ENCODE measurements at places on chromosomes 3 and 15. TPM values are rescaled to one million over a fixed set of nuclear protein-coding genes. Genes with fewer than 3 reads are reported as not detected.

DNA sequence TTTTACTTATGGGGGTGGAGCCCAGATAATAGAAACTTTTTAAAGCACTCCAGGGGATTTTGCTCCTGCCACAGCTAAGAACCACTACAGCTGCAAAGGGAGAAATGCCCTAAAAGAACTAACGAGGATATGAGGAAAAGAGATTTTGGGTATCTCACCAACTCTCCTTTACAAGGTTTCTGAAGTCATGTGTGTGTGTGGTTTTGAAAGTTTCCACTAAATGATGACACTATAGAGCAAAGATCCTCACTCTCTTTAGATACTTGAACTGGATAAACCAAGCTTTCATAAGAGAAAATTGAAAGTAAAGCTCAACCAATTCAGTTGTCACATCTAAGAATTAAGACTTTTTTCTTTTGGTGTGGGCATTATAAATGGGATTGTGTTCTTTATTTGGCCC lies 455.3 kb upstream of the ALCAM start:
- DNase-seq, result no peak

- peak; percentile 66 for DNase-seq
Measured at GRCh38 chr15:45714590-45715488, 80.0 kb downstream of the SQOR start.

- DNase-seq, result no peak
Measured at GRCh38 chr3:128845119-128845777, 34.2 kb upstream of the ACAD9 start.

DNA sequence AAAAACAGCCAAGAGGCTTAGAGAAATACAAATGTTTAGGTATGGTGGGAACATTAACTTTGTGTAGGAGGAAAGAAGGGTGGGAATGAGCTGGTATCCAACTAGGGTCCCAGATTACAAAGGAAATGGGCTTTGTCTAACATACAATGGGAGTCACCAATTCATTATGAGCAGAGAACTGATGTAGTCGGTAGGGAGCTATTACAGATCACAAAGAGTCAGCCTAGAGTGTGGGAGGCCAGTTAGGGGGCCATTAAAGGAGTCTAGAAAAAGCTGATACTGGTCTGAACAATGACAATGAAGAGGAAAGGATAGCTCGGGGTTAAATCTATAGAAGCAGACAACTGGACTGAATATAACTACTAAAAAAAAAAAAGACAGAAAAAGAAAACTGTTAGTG lies 15.5 kb downstream of the ANO10 start:
- no peak for DNase-seq

GRCh38 chr3:9208605-9209152 lies 40.8 kb downstream of the SRGAP3 start:
- DNase-seq, result no peak

DNA sequence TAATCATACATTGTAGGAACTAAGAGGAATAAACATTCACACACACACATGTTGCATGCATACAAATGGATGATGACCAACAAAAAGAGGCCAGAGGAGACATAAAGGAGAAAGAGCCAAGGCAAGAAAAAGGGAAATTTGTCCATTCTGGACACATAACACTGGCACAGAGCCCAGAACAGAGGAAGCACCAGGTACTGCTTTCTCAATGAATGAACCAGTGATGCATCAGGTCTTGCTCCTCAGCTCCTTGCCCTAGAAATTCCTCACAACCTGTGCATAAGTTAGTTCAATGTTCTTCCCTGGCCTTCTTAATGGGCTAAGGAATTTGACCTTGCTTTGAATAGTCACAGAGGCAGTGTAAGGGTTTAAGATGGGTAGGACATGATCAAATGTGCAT lies 270.3 kb downstream of the ERC2 start:
- DNase-seq, result no peak

DNA sequence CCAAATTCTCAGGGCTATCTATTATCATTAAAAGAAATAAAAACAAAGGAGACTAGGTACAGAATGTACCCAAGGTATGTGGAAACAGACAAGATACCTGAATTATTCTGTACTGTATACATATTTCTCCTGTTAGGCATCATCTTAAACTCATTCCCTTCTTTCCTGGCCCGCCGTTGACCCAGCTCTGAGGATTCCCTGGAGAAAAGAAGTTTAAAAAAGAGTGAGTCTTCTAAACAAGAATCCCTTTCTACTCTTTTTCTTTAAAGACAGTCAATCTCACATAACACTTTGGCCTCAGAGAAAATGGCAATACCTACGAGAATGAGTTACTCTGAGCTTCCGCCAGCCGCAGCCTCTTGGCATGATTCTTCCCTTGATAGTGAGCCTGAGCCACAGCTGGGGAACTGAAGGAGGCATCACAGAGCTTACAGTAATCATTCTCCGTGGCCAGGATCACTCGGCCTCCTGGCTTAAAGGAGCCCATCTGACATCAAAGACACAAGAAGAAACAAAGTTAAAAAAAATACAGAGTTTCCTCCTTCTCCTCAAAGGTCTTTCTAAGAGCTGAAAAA lies 44.2 kb downstream of the ZMAT3 start:
- DNase-seq, result no peak

- DNase-seq, result no peak
Measured at GRCh38 chr3:18201315-18201714, 223.8 kb downstream of the SATB1 start.

DNA sequence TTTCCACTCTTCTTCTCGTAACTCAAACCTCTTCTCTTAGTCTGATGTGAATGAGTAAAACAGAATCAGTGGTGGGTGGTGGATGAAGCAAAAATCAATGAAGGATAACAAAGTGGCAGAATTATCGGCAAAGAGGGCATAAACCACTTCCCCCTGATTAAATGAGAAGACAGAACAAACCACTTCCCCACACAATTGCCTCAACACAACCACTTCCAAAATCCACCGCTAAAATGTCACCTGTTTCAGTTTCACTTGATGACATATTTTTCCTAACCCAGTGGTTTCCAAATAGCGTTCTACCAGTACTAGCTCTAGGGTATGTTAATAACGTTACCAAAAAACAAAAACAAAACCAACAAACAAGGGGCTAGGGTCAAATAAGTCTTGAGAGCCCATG lies 478.7 kb upstream of the WNT5A start:
- no peak for DNase-seq

DNA sequence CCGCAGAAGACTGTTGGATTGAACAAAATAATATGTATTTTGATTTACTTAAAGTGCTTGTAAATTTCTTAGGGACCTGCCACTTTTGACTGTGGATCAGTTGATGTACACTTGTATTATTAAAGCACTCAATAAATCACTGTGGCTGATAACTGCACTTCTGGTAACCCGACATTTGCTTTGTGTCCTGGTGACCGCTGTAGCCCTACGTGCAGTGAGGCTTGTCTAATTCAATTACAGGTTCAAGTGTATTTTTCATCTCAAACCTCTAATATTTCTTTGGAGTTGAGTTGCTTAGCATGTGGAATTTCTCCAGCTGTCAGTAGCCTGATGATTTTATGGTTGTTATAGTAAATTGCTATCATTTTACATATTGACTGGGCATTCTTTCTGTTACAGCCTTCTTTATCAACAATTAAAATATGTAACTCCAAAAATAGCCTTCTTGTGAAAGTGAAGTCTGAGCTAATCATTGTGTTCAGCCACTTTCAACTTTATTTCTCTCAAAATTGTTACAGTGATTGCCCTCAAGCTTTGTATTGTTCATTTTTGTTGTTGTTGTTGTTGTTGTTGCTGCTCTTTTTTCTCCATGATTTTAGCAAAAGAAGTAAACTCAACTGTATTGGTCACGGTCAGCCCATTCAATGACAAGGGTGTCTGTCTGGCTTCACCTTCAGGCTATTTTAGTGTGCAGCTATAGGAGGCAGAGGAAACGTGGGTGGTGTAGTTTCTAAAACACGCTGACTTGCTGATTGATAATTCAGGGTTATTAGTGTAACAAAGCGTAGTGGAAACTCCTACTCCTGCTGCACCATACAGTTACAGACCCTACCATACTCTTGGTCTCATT lies 215.1 kb upstream of the UBE2E1 start:
- no peak for DNase-seq

GRCh38 chr3:133762539-133762938 lies 16.3 kb downstream of the TF start:
- DNase-seq, result no peak

GRCh38 chr3:123685780-123686179 lies 100.9 kb upstream of the HACD2 start:
- no peak for DNase-seq

DNA sequence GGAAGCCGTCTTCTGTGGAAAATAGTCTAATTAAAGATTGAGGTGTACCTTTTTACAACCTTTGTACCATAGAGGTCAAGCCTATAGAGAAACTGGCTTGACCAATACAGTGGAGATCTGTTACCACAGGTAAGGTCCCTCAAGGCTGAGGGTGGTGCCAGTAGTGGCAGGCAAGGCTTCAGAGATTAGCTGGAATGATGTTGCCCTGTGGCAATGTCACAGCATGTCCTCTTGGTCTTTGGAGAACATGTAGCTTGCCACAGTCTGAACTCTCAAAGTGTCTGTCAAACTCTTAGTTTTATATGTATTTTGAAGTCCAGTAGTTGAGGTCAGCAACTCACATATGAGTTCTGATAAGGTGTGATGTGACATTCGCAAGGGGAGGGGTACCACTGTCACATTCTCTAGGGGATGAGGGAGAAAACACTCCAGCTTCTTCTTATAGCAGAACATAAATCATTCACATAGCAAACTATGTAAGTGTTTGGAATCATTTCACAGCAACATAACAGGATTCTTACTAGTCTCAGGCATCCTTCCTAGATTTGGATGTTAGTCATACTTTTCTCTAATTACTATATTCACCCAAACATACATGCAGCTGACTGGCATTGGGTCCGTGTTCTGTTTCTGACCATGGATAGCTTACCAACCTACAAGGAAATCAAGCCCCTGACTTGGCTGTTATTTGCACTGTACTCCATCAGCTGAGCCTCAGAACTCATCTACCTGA lies 173.6 kb downstream of the UBE2E2 start:
- no peak for DNase-seq

GRCh38 chr3:135181408-135181807 lies 386.3 kb downstream of the EPHB1 start:
- DNase-seq, result no peak

- no peak for DNase-seq
Measured at GRCh38 chr3:155242342-155242741, 51.1 kb downstream of the STRIT1 start.

GRCh38 chr3:149678351-149678950 lies 20.6 kb upstream of the WWTR1 start:
- no peak for DNase-seq

DNA sequence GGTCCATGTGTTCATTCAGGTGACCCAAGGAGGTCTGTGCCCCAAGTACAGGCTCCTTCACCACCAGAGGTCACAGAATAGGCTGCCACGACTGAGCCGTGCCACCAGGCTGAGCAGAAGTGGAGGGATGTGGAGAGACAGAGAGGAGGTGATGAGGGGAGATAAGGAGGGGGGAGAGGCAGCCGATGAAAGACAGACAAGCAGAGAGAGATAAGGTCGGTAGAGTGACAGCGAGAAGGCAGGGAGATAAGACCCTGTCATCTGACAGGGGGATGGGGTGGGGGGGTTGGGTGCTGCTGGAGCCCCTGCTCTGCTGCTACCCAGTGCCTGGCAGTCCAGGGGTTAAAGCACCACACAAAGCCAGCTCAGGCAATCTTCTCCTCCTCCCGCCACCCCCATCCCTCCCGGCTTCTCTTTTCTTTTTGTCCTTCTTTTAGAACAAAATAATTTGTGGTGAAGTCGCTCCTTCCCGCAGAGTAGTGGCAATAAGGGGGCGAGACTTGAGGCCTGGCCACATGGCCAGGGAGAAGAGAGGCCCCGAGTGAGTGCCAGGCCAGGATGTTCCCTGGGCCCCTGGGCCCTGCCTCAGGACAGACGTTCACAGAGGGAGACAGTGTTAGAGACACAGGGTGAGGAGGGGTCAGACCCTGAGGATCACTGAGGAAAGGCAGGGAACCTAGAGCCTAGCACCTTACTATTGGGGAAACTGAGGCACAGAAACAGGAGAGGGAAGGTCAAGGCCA lies 67.9 kb downstream of the CACNA2D2 start:
- DNase-seq, result no peak

- no peak for DNase-seq
Measured at GRCh38 chr3:147401421-147401820, 4.9 kb downstream of the ZIC4 start.

GRCh38 chr3:11991751-11992150 lies 12.4 kb upstream of the SYN2 start:
- no peak for DNase-seq

DNA sequence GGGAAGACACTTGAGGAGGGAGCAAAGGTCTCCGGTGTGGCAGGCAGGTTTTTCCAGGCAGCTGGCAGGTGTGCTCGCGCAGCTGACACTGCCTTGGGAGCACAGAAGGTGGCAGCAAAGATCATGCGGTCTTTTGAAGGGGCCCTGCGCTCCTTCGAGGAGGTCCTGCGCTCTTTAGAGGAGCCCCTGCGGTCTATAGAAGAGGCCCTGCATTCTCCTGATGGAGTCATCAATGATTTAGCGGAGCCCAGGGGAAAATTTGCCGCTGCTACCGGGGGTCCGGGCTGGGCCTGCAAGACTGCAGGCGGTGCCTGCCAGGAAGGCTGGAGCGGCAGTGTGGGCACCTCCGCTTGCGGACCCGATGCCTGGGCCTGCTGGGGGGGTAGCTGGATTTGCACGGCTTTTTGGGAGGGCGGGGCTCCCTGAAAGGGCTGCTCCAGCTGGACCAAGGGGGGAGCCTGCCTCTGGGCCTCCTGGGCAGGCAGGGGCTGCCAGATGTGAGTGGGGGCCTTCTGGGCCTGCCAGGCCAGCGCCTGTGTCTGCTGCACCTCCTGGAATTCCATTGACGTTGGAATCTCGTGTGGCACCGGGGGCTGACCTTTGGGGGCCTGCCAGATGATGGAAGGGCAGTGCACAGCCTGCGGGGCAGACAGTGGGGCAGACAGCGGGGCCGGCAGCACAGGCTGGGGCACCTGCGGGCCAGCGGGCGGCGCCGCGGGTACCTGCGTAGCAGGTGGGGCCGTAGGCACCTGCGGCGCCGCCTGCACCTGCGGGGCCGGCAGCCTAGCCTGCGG lies 2.1 kb downstream of the MAGEL2 start:
- DNase-seq, result no peak

Gene EFL1
- total RNA-seq, result 14.9 TPM

Gene SPSB4
- total RNA-seq, result 7.3 TPM

Gene PLA2G4D
- total RNA-seq, result not detected

Gene PATL2
- 3.2 TPM for total RNA-seq

Gene SI
- not detected for total RNA-seq

Gene CAPN3
- total RNA-seq, result 2.6 TPM

Gene B3GNT5
- total RNA-seq, result 1.3 TPM

Gene PDZRN3
- 130 TPM for total RNA-seq

All from Right ventricle myocardium superior (tissue), 1 donor.